NCI-H69 (cell line): ENCODE measurements at places on chromosomes 11 and 22.

DNA sequence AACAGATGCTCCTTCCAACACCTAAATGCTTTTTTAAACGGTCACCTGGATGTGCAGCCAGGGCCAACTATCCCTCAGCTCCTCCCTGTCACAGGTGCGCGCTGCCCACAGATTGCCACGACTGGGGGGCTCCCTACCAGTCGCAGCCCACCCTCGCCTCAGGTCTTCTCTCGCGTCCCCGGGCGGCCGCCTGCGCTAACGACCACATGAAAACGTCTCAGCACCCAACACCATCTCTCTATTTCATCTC lies 469 bp downstream of the ZBED5 start:
- no peak for DNase-seq

DNA sequence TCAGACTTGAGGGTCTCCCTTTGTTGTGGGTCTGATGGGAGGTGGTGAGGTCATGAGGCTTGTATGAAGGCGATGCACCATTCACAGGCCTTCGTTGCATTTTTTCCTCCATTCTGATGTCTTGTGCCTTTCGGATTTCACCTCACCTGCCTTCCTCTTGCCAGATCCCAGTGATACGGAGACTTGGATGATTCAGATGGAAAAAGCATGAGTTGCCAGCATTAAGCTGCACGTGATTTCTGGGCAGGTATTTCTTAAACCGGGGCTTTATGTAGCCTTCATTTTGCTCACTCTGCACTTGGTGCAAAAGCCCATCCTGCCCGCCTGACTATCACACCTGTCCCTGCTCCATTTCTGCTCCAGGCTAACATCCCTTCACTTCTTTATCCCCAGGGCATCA lies 216.7 kb downstream of the SNX19 start:
- no peak for DNase-seq

DNA sequence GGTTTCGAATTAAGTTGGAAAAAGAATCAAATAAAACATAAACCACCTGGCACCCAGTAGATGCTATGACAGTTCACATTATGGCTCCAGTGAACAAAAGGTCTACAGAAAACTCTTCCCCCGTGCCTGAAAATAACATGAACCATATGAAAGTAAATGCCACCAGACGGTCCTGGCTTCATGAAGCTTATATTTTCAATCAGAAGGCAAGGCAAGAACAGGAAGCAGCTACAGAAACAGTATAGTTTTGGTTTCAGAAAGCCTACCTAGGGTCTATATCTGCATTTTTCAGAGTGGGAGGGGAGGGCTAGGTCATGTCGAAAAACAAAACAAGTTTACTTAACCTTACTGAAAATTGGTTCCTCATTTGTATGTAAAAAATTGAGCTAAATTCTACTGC lies 9.8 kb downstream of the RAB30 start:
- DNase-seq: no peak

GRCh38 chr11:32779136-32779535 lies 15.3 kb downstream of the CCDC73 start:
- no peak for DNase-seq

DNA sequence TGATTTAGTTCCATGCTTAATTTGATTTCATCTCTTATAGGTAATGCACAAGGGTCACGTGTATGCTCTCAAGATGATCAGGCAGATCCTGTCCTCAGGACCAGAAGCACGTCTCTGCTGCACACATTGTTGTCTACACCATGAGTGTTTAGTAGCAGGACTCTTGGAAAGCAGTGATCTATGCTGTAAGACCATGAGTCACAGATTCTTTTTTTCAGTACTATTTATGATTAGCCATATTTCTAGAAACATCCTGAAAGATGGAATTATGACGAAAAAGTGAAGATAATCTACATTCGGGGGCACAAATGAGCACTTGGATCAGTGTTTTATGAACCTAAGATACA lies 29.6 kb downstream of the ZBED4 start:
- DNase-seq: no peak

GRCh38 chr11:47056261-47056915 lies 119.8 kb downstream of the CSTPP1 start:
- no peak for DNase-seq

GRCh38 chr11:69582756-69583467 lies 58.0 kb upstream of the CCND1 start:
- no peak for DNase-seq

DNA sequence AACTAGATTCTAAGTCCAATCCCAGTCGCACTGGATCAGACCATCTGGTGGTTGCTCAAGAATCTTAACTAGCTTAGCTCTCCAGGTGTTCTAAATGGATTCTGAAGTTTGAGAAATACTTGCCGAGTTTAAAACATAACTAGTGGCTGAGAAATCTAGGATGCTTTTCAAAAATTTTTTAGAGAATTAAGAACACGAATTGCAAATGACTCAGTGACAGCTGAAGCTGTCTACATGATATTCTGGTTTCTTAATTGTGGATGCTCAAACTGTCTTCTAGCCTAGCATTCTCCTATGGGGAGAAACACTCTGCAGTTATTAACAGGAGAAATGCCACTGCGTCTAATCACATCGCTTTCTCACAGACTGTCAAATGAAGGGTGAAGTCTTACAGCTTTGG lies 20.2 kb upstream of the TP53AIP1 start:
- no peak for DNase-seq

- DNase-seq: peak; percentile 58
Observed at GRCh38 chr11:105937738-105938137, 84.3 kb downstream of the MSANTD4 start.

DNA sequence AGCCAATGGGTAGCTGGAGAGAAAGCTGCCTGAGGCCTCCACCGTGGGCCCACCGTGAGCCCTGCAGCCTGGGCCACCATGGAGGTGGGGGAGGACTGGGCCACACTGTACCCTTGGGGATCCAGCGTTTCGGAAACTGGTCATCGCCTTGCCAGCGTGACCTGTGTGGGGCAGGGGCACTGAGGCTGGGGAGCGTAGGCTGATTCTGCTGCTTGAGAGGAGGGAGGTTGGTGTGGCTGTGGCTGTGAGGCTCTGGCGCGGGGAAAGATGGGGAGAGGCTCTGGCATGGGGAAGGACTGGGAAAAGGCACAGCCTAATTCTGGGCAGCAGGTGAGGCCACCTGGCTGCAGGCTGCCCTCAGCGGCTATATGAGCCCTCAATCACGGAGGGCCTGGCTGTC lies 12.6 kb upstream of the TTLL12 start:
- no peak for DNase-seq

DNA sequence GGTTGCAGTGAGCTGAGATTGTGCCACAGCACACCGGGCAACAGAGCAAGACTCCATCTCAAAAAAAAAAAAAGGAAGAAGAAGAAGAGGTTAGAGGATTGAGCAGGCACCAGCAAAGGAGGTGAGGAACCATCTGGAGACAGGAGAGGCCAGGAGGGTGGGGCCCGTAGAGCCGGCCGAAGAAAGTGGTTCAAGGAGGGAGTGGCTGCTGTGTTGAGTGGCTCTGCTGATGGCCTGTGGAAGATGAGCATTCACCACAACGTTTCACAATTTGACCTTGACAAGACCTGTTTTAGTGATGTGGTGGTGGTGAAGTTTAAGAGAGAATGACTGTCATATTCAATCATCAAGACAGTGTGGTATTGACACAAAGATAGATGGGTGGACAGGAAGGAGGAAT lies 6.8 kb upstream of the CTSD start:
- no peak for DNase-seq

DNA sequence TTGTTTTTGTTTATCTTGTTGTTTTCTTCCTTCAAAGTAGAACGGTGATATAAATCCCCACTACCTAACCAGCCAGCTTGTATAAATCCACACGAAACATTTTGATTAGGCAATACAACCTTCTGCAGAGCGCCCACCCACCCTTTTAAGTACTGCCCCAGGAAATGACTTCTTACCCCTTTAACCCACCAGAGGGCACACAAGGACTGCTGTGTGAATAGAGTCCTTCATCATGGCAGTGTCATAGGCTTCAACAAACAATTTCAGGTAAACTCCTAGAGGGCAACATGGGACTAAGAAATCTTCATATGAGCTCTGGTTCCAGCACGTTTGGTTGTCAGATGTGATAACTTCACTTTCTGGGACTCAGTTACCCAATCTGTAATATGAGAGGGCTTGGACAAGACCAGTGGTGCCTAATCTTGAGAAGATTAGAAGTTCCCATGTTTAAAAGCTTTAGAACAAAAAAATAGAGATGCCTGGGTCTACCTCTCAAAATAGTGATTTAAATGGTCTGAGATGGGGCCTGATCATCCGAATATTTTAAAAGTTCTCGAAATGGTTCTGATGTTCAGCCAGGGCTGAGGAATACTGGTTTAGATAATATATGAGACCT lies 56.1 kb downstream of the PIWIL4 start:
- DNase-seq: peak; percentile 92

DNA sequence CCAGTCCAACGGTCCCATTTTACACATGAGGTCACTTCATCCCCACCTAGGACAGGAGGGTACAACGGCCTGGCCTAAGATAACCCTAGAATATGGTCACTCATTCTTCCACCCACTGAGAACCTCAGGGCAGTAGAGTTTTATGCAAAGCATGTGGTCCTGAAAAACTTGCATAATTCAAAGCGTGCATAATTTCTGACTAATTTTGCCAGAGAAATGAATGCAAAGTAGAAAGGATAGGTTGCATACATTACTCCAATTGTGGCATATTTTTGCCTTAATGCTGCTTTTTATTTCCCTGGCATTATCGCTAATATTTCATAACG lies 32.5 kb upstream of the SLC35C1 start:
- no peak for DNase-seq

- no peak for DNase-seq
Observed at GRCh38 chr11:19087658-19088057, 27.1 kb upstream of the MRGPRX2 start.

DNA sequence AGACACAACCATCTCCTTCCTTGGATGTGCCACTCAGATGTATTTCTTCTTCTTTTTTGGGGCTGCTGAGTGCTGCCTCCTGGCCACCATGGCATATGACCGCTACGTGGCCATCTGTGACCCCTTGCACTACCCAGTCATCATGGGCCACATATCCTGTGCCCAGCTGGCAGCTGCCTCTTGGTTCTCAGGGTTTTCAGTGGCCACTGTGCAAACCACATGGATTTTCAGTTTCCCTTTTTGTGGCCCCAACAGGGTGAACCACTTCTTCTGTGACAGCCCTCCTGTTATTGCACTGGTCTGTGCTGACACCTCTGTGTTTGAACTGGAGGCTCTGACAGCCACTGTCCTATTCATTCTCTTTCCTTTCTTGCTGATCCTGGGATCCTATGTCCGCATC lies 489 bp downstream of the OR10A4 start:
- DNase-seq: no peak

- DNase-seq: no peak
Observed at GRCh38 chr11:57568330-57568766, 876 bp upstream of the UBE2L6 start.

DNA sequence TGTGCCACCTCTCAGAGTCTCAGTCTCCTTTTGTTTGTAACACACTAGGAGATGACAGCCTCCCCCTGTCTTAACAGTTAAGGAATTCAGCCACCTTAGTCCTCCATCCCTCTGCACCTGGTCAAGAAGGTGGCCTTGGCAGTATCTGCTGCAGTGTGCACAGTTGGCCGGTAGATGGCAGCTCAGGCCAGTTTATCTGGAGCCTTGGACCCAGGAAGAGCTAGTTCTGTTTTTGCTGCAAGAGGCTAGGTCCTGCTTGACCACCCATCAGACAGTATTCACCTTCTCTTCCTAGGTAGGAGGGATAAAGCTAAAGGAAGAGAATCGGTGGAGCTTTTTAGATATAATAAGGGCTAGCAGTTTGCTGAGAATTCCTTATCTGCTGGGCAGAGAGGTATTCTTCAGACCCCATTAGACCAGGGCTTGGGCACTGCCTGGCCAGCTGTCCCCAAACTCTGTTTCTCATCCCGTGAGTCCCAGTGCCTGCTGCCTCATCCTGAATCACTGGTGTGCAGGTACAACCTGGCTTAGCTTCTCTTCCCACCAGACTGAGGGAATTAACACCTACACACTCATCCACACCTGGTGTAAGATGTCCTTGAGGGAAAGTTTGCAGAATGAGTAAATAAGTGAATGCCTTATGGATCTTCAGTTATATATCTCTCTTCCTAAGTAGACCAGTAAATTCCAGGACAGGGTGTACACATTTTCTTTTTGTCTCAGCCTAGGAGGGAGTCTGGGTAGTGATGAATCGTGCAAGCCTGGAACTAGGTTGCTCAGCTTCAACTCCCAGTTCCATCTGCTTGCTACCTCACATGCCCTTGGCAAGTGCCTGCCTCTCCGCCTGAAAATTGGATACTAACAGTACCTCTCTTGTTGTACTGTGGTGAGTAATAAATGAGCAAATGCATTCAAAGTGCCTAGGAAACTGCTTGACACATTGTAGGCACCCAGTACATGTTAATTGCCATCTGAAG lies 70.8 kb upstream of the NARS2 start:
- DNase-seq: peak; percentile 78

DNA sequence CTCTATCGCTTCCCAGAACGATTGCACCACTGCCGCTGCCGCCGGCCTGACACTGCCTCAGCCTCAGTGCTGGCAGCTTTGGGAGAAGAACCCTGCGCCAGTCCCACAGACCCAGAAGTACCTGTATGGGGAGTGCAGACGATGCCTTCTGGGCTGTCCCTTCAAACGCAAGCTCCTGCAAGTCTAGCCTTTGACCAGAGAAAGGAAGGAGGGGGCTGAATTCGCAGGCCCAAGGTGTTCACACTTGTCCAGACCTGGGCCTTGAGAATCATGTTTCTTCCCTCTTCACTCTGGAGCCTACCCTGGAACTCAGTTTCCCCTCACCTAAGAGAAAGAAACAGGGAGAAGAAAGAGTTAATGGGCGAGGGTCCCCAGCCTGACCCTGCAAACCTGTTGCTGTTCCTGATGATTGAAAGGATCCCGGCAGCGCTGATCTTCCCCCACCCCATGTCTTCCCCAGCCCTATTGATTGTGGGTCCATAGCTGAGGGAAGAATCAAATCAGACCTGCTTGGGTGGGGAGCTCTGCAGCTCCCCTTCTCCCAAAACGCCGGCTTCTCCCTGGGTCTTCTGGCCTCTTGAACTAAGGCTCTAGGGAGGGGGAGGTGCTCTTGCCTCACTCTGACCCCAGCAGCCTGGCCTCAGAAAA lies 786 bp upstream of the MCAM start:
- no peak for DNase-seq

DNA sequence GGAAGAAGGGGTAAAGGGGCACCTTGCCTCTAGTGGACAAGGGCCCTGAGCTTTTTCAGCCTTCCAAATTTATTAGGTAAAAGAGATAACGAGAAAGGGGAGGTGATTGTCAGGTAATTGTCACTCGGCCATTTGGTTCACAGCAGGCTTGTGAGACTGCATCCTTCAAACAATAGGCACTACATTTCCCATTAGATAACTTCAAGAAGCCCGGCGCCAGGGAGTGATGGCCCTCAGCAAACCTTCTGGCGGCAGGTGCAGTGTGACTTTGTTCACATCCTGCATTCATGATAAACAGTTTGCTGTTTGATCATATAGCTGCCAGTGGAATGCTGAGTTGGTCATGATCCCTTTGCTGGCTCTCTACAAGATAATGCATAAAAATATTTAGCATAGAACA lies 185.1 kb downstream of the CWF19L2 start:
- DNase-seq: peak; percentile 46

DNA sequence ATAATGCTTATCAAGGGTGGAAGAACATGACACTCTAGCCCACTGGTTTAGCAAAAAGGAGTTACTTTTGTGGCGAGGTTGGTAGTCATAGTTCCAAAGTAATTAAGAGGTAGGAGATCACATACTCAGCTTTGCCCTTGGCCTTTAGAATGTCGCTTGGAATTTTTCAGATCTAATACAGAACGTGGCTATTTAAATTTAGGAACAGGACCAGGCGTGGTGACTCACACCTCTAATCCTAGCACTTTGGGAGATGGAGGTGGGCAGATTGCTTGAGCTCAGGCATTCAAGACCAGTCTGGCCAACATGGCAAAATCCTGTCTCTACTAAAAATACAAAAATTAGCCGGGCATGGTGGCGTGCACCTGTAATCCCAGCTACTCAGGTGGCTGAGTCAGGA lies 26.1 kb upstream of the ZNRF3 start:
- DNase-seq: no peak
